T-helper 9 cell (primary cell): ENCODE measurements at places on chromosomes 12 and 14.

- no peak for DNase-seq
These were observed 1.4 kb upstream of the TRMT61A start for GRCh38 chr14:103527408-103528145.

DNA sequence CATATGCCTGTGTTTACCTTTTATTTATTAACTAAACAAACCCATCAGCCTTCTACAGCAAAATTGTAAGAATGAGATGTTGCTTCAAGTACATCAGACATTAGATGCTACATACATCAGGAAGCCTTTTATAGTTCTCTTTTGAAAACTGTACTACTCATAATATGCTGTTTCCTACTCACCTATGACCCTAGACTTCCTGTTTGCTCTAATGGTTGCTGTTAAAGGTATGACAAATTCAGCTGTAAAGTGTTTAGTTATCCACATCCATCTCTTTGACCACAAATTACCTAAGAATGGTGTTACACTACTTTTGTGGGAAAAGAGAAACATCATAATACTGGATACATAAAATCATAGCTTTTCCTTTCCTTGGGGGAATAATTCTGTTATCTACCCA is 220.0 kb downstream of the RAD51B start:
- DNase-seq = no peak

DNA sequence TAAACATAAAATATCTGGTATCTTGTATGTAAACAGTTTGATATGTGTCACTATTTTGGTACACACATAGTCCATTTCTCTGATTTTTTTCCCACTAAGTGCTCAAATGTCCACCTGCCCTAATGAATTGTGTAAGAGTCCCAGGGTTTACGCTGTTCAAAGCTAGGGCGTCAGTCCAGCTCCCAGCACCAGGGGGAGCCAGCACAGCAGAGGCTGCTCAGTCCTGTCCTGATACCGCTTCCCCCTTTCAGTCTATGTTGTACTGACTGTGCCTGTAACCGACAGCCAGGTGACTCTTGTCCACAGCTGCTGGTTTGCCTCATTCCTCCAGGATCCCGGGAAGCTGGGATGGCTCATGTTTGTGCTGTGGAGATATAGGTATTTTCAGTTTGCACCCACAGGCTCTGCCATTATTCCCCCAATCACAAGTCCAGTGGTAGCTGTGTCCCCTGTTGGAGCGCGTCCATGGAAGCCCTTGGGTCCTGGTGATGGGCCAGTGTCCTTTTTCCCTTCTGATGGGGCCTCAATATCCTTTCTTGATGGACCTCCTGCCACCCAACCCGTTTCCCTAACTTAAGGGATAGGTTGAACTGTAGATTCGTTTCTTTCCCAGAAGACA is 242.0 kb downstream of the NEDD1 start:
- peak; percentile 26 for DNase-seq

- DNase-seq = no peak
These were observed 26.8 kb upstream of the CLEC2D start for GRCh38 chr12:9642606-9643265.

- no peak for DNase-seq
These were observed 318.2 kb downstream of the NUAK1 start for GRCh38 chr12:105820429-105821125.

DNA sequence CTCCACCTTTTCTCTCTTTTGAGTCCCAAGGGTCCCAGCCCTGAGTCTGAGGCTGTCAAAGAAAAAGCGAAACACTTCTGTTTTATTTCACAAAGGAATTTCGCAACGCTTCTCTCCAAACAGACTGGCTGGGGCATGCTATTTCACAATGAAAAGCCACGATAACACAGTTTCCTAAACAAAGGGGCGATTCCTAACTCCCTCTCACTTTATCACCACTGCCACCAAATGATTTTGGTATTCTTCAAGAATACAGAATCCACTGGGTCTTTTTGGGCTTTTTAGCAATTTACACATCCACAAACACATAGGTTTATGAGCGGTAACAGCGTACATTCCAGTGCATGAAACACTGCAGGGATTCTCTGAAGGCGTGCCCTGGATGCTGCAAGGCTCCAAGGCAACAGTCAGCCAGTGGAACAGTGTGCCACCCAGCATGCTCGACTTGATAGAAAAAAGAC is 161.2 kb downstream of the DAD1 start:
- DNase-seq = no peak

- no peak for DNase-seq
These were observed 18.3 kb upstream of the TXNRD1 start for GRCh38 chr12:104197264-104197663.

DNA sequence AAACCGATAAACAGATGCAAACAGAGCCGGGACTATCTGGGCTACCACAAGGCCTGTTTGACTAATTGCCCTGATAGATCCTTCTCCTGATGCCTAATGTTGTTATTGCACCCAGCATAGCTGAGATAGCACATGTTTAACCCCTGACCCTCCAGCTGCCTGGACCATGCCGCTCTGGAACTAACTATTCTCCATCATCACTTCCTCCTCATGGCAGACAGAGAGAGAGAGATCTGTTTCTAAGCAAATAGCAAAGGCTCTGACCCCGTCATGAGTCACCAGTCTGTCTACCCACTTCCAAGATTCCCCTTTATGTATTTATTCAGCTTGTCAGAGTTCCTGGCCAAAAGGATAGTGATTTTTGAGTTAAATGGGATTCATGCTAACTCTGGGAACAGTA is 58.2 kb upstream of the FLRT2 start:
- no peak for DNase-seq

GRCh38 chr14:79568594-79568993 is 642.7 kb downstream of the DIO2 start:
- no peak for DNase-seq

DNA sequence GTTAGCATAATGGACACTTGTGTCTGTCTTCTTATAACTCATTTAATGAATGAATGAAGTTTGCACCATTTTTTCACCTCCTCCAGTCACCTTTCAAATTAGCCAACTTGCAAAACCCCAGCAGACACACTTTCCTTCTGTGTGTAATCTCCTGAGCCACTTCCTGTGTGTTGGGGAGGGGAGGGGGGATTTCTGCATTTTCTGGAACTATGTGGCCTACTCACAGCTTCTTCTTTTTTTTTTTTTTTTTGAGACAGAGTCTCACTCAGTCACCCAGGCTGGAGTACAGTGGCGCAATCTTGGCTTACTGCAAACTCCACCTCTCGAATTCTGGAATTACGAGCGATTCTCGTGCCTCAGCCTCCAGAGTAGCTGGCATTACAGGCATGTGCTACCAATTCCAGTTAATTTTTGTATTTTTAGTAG is 4.1 kb upstream of the SERPINA1 start:
- no peak for DNase-seq

DNA sequence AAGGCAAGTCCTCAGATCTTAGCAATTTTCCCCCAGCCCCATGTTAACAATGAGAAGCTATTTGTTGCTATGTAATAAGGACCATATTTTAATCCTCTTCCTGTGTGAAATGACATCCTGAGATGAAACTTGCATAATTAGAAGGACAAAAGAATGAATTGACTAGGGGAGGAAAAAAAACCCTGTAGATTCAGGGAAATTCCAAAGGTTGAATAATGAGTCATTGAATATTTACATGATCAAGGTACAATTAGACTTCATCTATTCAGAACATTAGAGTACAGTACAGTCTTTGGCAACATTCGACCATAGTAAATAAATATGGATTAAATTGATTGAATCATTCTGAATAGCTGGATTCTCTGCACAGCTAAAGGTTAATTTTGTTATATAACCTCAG is 9.4 kb downstream of the MYBPC1 start:
- DNase-seq = no peak

DNA sequence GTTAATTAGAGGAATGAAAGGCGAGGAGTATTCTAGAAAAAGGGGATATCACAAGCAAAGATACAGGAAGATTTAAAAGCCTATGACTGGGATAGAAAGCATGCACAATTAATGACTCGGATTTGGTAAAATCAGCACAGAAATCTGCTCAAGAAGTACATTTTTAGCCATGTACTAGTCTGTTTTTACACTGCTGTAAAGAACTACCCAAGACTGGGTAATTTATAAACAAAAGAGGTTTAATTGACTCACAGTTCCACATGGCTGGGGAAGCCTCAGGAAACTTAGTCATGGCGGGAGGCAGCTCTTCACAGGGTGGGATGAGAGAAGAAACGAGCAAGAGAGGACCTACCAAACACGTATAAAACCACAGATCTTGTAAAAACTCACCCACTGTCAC is 716.3 kb upstream of the MDGA2 start:
- DNase-seq = no peak

DNA sequence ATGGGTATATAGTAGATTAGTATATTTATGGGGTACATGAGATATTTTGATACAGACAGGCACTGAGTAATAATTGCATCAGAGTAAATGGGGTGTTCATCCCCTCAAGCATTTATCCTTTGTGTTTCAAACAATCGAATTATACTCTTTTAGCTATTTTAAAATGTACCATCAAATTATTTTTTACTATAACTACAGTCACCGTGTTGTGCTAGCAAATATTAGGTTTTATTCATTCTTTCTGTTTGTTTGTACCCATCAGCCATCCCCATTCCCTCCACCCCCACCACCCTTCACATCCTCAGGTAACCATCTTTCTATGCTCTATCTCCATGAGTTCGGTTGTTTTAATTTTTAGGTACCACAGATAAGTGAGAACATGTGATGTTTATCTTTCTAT is 115.8 kb downstream of the NUBPL start:
- no peak for DNase-seq

- no peak for DNase-seq
These were observed 2.9 kb upstream of the PTHLH start for GRCh38 chr12:27975222-27976136.

DNA sequence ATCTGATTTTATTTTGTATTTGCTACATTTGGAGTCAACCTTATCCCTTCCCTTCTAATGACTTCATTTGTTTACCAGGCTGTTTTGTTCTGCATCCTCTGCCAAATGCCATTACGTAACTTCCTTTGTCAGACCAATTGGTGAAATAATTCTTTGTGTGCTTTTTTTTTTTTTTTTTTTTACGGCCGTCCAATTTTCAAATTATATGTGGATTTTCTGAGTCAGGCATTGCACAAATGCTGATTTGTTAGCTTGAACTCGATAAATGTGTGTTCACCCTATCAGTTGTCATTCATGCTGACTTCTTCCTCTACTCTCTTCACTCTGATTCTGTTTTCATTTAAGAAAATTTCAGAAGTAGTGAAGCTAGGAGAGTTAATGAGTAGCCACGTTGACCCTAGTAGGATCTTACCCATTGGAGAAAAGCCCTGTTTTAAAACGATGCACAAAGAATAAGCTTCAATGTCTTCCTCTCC is 386.2 kb downstream of the DIO2 start:
- DNase-seq = no peak

GRCh38 chr12:122866950-122867607 is 28.8 kb downstream of the VPS37B start:
- no peak for DNase-seq

DNA sequence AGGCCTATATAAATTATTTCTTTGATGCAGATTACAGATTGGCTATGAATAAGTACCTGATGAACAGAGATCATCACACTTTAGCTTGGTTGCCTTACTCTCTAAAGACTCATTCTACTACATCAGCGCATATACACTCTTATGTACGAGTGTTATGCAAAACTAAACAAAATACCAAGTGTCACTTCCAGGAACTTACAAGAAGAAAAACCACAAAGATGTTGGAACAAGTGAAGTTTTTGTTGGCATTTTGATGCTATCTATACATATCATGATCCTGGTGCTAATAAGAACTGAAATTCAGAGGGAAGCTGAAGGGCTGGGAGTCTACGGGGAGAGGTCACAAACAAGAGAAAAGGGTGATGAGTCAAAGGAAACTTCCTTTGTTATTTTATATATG is 47.9 kb upstream of the CERS5 start:
- DNase-seq = no peak

- DNase-seq = no peak
These were observed 13.4 kb downstream of the CSRNP2 start for GRCh38 chr12:51070004-51070403.

GRCh38 chr12:11861864-11862600 is 208.7 kb upstream of the BCL2L14 start:
- no peak for DNase-seq

DNA sequence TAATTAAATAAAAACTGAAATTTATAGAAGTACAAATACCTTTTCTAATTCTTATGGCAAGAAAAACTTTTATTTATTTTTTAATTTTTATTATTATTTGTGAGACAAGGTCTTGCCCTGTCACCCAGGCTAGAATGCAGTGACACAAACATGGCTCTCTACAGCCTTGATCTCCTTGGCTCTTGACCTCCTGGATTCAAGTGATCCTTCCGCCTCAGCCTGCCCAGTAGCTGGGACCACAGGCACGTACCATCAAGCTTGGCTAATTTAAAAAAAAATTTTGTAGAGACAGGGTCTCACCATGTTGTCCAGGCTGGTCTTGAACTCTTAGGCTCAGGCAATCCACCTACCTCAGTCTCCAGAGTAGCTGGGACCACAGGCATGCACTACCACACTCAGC is 47.4 kb downstream of the COCH start:
- DNase-seq = no peak

- no peak for DNase-seq
These were observed 113.2 kb downstream of the DPF3 start for GRCh38 chr14:72780751-72781150.

GRCh38 chr12:49538510-49539403 is at the start of gene KCNH3:
KCNH3 (plus strand) TSS chr12:49539030; CDS start chr12:49539417, 387 bp downstream.
- peak; percentile 85 for DNase-seq

DNA sequence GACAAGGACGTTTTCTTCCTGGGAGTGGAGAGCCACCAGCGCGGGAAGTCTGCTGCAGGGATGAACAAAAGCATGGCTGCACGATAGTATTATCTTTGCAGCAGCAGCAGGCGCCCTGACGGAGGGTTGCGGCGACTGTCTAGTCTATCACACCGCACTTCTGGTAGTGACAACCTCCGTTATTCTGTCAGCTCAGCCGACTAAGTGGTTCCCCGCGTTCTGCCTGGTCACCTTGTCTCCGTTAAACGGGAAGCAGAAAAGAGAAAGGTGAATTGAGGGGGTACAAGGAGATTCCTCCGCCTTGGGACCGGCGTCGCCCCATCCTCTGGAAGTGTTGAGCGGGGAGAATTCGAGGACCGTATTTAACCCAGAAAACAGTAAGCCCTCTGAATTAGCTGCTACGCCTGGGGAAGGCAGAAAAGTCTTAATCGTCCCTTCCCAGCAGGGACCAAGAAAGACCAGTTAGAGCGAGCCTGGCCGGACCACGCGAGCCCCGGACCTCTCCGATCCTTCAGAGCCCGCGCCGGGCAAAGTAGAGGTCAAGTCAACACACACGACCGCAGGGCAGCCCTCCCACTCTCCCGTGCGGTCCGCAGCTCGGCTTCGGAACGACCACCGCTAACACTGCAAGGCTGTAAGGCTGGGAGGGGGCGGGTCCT is 536 bp upstream of the DAAM1 start:
- peak; percentile 33 for DNase-seq

DNA sequence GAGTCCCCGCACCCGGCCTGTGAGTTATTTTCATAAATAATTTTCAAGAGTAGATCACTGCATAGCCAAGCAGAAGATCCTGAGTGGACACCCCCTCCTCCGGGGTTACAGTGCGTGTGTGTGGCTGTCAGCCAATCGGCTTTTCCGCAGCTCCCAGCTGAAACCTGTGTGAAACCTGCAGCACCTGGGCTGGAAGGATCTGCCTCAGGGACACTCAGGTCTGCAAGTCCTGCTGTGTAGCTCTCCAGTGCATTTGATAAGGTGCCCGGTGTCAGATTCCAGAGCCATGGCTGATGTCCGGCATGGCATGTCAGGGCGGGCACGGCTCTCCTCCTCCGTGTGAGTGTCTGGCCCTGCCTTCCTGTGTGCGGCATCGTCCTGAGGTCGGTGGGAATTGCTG is 124.8 kb downstream of the GLT1D1 start:
- no peak for DNase-seq
